ENCODE measurements at places on chromosomes 11 and 22.

DNA sequence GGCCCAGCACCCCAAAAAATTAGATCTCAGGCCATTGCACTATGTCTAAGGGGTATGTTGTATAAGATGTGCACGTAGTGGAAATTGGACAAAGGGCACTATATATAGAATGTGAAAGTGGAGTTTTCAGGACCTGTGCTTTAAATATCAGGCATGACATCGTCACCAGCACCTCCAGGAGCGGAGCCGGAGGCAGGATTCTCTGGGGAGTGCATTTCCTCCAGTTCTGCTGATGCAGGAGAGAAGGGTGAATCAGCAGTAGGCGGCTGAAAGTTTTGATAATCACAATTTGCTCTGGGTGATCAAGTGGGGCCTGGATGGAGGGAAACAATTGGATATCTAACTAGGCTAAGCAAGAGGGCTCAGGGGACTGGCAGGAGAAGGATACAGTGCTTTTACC, 69.1 kb upstream of the NTM start:
- no peak for DNase-seq
- H3K27me3 ChIP-seq, result no peaks in the 10 kb centered on the region
- no peak overlapping the region for H3K4me3 ChIP-seq
- H3K4me1 ChIP-seq, result no peaks in the 10 kb centered on the region
- H3K27ac ChIP-seq, result no peak overlapping the region

- no peaks in the 10 kb centered on the region for H3K27me3 ChIP-seq
- H3K4me3 ChIP-seq, result no peak overlapping the region
- H3K27ac ChIP-seq, result no peak overlapping the region
- no peaks in the 10 kb centered on the region for H3K36me3 ChIP-seq
Observed at GRCh38 chr11:10208131-10208575, 85.9 kb downstream of the SBF2 start.

DNA sequence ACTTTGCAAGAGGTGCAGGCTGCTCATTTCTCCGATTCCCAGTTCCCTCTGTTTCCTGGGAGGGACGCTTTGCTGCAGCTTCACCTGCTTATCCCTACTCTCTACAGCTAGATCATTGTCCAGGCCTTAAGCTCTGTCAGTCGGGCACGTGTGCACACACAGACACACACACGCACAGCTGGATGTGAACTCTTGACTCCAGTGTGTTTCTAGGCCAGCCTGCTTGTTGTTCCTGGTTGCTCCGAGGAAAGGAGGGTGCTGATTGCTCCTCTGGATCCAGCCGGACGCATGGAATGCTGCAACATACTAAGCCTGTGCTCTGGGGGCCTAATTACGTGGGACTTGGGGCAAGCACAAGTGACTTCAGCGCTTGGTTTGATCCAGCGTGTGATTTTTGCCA, 19.7 kb downstream of the ZNRF3 start:
- no peak overlapping the region for H3K4me3 ChIP-seq
- no peaks in the 10 kb centered on the region for H3K27me3 ChIP-seq
- DNase-seq, result peak; percentile 50
- peaks cover 37% of the 10 kb centered on the region for H3K4me1 ChIP-seq

GRCh38 chr11:81010631-81011030, 1569.8 kb upstream of the TENM4 start:
- no peak overlapping the region for H3K27ac ChIP-seq
- no peak overlapping the region for H3K4me3 ChIP-seq
- H3K4me1 ChIP-seq, result no peaks in the 10 kb centered on the region
- no peaks in the 10 kb centered on the region for H3K36me3 ChIP-seq
- DNase-seq, result no peak
- no peaks in the 10 kb centered on the region for H3K27me3 ChIP-seq

DNA sequence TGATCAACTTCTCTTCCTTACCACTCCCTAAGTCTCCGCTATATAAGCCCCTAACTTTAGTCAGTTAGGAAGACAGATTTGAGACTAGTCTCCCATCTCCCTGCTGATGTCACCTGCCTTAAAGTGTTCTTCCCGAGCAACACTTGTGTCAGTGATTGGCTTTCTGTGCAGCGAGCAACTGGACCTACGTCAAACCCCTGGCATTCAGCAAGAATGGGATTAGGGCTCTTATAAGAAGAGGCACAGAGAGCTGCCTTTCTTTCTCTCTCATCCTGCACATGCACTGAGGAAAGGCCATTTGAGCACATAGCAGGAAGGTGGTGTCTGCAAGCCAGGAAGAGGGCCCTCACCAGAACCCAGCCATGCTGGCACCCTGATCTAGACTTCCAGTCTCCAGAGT, 116.6 kb upstream of the THY1 start:
- no peaks in the 10 kb centered on the region for H3K36me3 ChIP-seq
- H3K27me3 ChIP-seq, result no peaks in the 10 kb centered on the region
- DNase-seq, result no peak
- no peak overlapping the region for H3K4me3 ChIP-seq

GRCh38 chr22:50008151-50009040, 4.2 kb downstream of the IL17REL start:
- H3K4me3 ChIP-seq, result no peak overlapping the region
- no peak for DNase-seq
- no peaks in the 10 kb centered on the region for H3K4me1 ChIP-seq
- no peaks in the 10 kb centered on the region for H3K36me3 ChIP-seq
- no peaks in the 10 kb centered on the region for H3K27me3 ChIP-seq
- H3K27ac ChIP-seq, result no peak overlapping the region

DNA sequence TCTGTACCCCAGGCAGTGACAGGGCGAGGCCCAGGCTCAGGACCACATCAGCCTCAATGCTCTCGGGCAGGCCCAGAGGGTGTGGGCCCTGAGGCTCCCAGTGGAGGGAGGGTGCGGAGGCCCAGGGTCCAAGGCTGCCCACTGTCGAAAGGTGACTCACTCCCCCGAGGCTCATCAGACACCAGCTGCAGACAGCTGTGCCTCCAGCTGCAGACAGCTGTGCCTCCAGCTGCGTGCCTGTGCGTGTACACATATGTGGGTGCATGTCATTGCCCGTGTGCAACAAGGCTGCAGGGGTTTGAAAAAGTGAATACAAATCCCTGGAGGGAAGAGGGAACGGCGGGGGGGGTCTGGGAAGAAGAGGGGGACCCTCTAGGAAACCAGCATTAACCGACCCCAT, 134.3 kb downstream of the BRD1 start:
- no peaks in the 10 kb centered on the region for H3K4me1 ChIP-seq
- no peak for DNase-seq
- no peaks in the 10 kb centered on the region for H3K36me3 ChIP-seq

DNA sequence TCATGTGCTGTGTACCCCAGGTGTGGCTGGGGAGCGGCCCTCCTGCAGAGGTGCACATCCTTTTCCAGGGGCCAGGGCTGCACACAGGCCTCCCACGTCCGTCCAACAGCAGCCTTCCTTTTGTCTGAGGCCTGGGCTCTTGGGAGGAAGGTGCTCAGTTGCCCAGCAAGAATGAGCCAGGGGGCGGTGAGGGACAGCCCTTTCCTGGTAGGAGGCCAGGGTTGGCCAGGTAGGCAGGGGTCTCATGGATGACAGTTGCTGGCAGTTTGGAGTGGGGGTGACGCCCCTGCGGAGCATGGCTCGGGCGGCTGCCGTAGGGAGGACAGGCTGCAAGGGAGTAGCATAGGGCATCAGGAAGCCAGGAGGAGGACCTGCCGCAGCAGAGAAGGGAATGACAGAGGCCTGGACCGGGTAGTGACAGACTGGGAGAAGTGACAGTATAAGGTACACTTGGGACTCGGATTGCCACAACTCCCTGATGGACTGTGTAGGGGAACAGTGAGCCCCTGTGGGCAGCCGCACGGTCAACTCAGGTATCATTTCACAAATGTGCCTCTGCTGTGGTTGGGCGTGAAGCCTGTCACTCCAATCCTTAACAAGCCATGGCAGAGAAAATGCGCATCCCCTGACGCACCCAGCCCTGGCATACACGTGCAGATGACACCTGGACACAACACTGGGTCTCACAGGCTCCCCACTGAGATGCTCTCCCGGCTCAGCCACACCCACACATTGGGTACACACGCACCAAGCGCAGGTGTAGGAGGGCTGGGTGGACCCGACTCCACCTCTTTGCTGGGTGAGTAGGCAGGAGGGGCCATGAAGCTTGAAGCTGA, 79.7 kb downstream of the DGCR2 start:
- peak; percentile 39 for DNase-seq
- H3K27ac ChIP-seq, result no peak overlapping the region
- no peaks in the 10 kb centered on the region for H3K27me3 ChIP-seq
- H3K4me1 ChIP-seq, result no peaks in the 10 kb centered on the region

DNA sequence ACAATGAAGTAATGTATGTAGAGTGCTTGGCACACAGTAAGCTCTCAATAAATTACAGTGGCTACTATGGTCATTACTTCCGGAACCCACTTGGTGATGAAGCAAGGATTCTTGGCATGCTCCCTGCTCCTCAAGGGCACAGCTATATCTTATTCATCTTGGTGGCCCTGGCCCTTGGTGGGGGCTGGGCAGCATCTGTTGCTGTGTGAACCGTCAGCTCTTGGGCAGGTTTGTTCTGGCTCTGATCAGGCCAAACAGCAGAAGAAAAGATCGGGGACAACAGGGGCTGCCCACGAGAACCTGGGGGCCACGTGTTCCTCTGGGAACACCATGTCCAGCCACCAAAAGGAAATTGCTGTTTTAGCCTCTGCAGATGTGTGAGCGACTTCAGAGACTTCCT, 136.9 kb upstream of the SYT13 start:
- no peaks in the 10 kb centered on the region for H3K27me3 ChIP-seq
- H3K27ac ChIP-seq, result no peak overlapping the region
- no peak overlapping the region for H3K4me3 ChIP-seq
- no peak for DNase-seq
- no peaks in the 10 kb centered on the region for H3K36me3 ChIP-seq

- no peaks in the 10 kb centered on the region for H3K27me3 ChIP-seq
- H3K36me3 ChIP-seq, result no peaks in the 10 kb centered on the region
- H3K27ac ChIP-seq, result peak overlapping the region; percentile 98
- H3K4me1 ChIP-seq, result peaks cover 65% of the 10 kb centered on the region
- H3K4me3 ChIP-seq, result peak overlapping the region; percentile 85
- peak; percentile 56 for DNase-seq
Observed at GRCh38 chr11:576811-577610, 741 bp downstream of the PHRF1 start.

DNA sequence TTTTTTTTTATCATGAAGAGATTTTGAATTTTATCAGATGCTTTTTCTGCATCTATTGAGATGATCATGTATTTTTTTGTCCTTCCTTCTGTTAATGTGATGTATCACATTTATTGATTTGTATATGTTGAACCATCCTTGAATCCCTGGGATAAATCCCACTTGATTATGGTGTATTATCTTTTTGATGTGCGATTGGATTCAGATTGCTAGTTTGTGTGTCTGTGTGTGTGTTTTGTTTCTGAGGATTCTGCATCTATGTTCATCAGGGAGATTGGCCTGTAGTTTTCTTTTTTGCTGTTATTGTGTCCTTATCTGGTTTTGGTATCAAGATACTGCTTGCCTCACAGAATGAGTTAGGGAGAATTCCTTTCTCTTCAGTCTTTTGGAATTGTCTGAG, 52.6 kb downstream of the KCNQ1OT1 start:
- no peaks in the 10 kb centered on the region for H3K36me3 ChIP-seq
- no peaks in the 10 kb centered on the region for H3K4me1 ChIP-seq
- no peak overlapping the region for H3K27ac ChIP-seq
- H3K27me3 ChIP-seq, result no peaks in the 10 kb centered on the region

All from right lobe of liver (tissue), 6 donors.